ENCODE measurements at places on chromosomes 3 and 15.

DNA sequence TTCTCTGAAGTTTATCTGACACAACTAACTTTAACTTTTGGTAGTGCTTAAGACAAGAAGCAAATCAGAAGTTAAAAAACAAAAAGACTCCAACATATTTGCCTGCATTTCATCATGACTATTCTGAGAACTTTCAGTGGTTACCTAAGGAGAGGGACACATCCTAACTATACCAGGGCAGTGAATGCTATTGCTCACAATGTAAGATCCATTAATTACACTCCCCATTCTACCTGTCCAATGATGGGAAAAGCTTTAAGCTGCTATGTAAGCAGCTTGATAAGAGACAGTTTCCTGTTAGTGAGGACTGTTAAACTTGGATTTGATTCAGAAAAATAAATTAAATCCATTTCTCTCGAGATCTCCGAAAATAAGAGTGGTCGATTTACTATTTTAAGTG, 37.5 kb downstream of the SERPINI1 start:
- DNase-seq: no peak

GRCh38 chr3:13019243-13020095, 53.8 kb downstream of the IQSEC1 start:
- DNase-seq: peak; percentile 52

DNA sequence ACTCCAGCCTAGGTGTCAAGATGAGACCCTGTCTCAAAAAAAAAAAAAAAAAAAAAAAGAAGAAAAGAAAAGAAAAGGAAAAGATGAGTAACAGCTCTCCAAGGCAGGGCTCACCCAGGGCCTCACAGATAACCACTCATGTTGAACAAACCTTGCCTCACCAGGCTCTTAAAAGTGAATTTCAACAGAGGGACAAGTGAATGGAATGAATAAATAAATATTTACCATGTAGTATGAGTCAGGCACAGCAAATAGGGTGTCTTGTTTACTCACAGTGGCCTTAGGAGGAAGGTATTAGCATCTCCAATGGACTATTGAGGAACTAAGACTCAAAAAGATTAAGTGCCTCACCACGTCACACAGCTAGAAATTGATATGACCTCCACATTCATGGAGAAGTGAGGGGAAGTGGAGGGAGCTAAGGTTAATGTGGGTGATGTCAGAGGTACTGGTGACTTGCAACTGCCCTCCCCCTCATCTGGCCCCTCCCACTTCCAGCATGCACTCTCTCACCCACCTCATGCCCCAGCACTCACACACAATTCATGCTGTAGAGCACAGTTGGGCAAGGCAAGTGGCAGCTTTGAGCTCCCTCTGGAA, 255.5 kb downstream of the UACA start:
- peak; percentile 72 for DNase-seq

- peak; percentile 64 for DNase-seq
Observed at GRCh38 chr15:74365598-74366445, 1.6 kb downstream of the CYP11A1 start.

DNA sequence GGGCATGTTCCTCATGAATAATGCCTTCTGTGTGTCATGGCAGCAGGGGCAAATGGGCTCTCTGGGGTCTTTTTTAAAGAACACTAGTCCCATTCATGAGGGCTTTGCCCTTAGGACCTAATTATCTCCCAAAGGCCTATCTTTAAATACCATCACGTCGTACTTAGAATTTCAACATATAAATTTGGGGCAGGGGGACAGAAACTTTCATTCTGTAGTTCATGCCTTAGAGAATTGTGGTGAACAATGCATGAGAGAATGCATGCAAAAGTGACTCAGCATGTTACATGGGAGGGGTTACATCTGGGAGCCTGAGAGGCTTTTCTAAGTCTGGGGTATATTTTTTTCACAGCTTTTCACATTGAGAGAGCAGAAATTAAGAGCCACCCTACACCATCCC, 208.5 kb upstream of the ROPN1 start:
- no peak for DNase-seq

- DNase-seq: peak; percentile 27
Observed at GRCh38 chr15:70199540-70200410, 102.1 kb upstream of the TLE3 start.

DNA sequence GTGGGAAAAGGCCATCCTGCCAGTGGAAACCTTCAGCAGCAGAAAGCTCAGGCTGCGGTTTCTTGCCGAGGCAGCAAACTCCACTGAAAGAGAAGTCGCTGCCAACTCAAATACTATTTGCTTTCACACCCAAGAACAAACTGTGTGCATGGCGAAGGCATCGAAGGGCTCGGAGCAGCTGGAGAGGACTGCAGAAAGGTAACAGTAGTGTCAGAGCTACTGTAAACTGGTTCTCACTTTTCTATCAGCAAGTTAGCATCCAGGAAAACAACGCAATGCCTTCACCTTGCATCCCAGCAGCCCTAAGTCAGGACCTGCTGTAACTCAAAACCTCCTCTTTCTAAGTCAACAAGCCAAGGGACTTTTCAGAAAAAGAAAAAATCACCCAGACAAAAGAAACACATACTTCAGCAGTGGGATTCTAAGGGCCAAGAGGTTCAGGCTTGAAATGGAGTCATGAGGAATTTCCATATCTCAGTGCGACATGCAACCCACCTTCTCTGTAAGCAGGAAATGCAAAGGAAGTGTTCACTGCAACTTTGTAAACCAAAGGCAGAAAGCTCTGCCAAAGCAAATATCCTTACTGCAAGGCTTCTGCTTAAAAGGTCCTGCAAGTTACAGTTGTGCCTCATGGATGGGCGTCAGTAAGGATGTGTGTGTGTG, 193.5 kb downstream of the FOXP1 start:
- peak; percentile 72 for DNase-seq

DNA sequence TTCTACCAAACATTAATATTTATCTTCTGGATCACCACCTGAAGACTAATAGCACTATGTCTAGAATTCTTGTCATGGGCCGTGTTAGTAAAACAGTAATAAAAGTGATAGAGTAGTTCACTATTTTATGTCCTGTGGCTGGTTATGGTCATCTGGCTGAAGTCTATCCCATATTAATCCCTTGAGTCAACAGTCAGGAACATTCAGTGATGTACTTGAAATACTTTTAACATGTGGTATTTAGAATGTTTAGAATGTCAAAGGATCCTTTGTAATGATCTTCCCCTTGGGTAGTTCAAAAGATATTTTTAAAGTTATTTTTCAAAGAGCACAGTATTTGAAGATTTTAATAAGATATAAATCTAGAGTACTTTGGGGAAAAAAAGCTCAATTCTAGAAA, 117.0 kb downstream of the MBNL1 start:
- no peak for DNase-seq

- no peak for DNase-seq
Observed at GRCh38 chr3:180250172-180250571, 213.4 kb upstream of the PEX5L start.

DNA sequence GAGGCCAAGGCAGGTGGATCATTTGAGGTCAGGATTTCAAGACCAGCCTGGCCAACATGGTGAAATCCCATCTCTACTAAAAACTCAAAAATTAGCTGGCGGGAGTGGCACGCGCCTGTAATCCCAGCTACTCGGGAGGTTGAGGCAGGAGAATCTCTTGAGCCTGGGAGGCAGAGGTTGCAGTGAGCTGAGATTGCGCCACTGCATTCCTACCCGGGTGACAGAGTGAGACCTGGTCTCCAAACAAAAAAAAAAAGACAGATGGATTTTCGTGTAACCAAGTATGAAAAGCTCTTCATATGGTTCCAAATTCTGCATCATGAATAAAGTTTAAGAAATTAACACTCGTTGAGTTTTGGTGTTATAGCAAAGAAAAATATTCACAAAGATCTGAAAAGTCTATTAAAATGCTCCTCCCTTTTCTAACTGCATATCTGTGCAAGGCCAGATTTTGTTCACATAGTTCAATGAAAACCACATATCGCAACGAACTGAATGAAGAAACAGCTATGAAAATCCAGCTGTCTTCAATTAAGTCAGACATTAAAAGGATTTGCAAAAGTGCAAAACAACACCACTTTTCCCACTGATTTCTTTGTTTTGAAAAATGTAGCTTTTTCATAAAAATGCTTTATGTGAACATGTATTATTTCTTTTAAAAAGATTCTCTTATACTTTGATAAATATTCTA, 23.8 kb upstream of the FBLN2 start:
- no peak for DNase-seq

- DNase-seq: no peak
Observed at GRCh38 chr15:89523101-89523500, 26.7 kb upstream of the RHCG start.

DNA sequence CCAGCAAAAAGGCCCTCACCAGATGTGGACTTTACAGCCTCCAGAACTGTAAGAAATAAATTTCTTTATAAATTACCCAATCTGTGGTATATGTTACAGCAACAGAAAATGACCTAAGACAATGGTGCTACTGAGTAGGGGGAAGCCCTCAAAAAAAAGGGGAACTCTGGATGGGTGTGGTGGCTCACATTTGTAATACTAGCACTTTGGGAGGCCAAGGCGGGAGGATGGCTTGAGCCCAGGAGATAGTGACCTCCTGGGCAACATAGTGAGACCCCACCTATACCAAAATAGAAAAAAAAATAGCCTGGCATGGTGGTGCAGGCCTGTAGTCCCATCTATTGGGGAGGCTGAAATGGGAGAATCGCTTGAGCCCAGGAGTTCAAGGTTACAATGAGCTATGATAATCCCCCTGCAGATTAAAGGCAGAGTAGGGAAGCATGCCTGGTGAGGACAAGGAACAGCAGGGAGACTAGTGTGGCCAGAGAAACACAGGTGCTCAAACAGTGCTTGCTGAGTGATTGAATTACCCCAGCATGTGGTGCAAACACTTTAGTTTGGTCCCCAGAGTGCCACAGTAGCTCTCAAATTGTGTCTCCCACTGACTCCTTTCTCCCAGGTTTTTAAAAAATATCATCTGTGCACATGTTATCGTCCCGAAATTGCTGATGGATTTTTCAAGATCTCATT, 13.9 kb upstream of the USP3 start:
- peak; percentile 72 for DNase-seq

DNA sequence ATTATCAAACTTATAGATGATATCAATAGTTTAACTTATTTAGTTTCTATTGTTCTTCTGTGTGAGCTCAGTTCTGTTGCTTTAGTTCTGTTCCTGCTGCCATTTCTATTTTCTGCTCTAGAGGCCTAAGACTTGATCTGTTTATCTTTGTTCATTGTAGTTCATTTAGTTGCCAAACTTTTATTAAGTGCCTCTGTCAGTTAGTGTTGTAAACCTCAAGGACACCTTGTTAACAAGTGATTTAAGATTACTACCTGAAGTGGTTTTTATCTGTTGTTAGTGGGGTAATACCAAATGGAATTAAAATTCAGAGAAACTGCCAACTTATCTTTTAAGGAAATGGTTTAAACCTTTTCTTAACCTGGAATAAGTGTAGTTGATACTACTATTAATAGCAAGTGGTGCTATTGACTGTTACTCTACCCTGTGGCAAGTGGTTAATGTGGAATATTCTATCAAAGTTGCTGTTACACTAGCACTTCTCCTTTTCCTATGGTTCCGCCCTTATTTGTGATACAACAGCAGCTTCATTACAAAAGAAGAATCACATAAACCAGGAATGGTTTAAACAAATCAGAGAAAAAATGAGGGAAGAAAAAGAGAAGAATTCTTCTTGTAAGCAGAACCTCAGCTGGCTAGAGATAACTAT, 500.6 kb upstream of the GOLIM4 start:
- peak; percentile 17 for DNase-seq

GRCh38 chr15:63596676-63597037, 530 bp upstream of the FBXL22 start:
- DNase-seq: no peak

- DNase-seq: no peak
Observed at GRCh38 chr3:151859905-151860304, 13.5 kb upstream of the SUCNR1 start.

GRCh38 chr3:53194210-53195065, 33.4 kb downstream of the PRKCD start:
- no peak for DNase-seq

DNA sequence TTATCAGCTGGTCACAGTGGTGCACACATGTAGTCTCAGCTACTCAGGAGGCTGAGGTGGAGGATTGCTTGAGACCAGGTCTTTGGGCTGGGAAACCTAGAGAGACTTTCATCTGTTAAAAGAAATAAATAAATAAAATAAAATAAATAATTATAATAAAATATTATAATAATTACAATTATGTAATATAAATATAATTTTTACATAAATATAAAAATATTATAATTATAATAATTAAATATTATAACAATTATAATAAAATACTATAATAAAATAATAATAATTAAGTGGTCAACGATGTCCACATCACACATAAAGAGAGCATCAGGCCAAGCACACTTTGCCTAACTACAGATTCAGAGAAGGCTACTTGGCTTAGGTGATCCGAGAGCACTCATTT, 14.6 kb downstream of the QRICH1 start:
- no peak for DNase-seq

DNA sequence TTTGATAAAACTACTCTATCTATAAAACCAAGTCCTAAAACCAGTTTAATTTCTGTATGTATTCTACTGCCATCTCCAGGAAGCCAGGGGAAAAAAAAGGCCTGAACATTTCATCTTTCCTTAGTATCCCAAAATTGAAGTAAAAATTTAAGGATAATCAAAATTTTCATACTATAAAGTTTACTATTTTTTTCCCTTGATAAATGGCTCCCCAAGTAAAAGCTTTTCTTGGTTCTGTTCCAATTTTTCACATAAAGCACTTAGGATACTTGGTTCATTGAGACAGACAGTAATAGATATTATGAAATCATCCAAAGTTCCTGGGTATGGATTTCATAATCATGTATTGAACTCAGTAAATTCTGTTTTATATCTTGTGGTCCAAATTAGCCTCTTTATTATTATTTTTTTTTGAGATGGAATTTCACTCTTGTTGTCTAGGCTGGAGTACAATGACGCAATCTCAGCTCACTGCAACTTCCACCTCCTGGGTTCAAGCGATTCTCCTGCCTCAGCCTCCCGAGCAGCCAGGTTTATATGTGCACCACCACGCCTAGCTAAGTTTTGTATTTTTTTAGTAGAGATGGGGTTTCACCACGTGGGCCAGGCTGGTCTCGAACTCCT, 34.5 kb downstream of the ICE2 start:
- peak; percentile 22 for DNase-seq

- no peak for DNase-seq
Observed at GRCh38 chr3:197083486-197083885, 53.9 kb upstream of the MELTF start.

GRCh38 chr3:101128786-101129185, 135.6 kb upstream of the ABI3BP start:
- DNase-seq: no peak

- no peak for DNase-seq
Observed at GRCh38 chr3:54240-54639, 142.3 kb upstream of the CHL1 start.

- DNase-seq: no peak
Observed at GRCh38 chr3:65810302-65810701, 228.4 kb downstream of the MAGI1 start.
